Fibroblast of lung (primary cell): ENCODE measurements at places on chromosomes 4 and X.

GRCh38 chr4:184953421-184953945 is 64.8 kb upstream of the HELT start:
- no peak for DNase-seq

DNA sequence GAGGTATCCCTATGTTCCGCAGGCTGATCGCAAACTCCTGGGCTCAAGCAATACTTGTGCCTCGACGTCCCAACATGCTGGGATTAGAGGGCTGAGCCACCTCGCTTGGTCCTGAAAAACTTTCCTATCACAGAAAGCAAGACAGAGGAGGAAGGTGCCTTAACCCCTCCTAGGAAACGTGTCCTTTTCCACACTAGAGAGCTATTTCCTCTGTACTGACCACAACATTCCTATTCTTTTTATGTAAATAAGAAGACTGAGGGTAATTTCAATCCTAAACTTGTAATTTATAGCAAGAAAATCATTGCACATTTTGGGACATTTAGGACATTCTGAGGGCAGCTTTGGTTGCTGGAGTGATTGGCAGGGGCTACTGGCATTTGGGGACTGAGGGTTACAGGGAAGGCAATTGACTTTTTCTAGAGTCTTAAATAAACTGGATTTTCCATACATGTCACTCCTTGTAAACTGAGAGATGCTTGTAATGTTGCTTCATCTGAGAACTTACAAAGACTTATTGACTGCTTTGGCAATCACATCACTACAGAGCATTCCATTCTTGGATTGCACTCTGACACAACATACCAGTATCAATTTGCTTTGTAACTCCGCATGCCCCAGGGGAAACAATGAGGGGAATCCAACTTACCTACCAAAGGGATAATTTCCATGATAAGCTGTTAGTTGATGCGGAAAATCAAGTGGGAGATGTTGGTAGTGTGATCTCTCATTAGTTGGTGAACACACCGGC is 15.6 kb downstream of the XAGE3 start:
- DNase-seq = peak; percentile 16

DNA sequence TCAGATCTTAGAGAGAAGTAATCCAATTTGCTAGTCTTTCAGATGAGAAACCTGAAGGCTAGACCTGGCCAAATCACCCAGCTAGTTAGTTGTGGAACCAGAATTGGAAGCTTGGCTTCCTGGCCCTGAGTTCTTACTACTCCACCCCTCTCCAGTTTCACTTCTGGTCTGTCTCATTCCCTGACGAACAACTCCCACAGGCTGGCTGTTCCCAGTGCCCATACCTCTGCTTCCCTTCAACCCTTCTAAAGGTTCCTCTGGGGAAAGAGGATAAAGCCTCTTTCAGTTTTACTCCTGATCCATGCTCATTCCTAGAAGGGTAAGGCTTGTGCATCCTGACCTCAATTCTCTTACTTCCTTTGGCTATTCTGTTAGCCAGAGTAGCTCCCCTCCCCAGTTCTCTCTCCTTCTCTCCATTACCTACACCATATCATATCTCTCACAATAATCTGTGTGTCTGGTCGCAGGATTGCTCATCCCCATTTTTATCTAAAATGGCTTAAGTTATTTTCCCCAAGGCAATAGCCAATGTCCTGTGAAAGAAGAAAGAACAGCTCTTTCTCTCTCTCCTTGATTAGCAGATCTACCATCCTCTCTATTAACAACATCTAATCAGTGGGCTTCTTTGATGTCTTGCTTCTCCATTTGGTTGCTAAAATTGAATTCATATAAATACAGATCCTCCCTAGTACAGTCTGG is 155.0 kb upstream of the MAOA start:
- DNase-seq = no peak

- no peak for DNase-seq
Measured at GRCh38 chr4:137360761-137361160, 171.5 kb downstream of the PCDH18 start.

- DNase-seq = no peak
Measured at GRCh38 chrX:49925176-49925575, 2.8 kb downstream of the CLCN5 start.

GRCh38 chr4:153318696-153319320 is 25.7 kb upstream of the MND1 start:
- DNase-seq = peak; percentile 74

DNA sequence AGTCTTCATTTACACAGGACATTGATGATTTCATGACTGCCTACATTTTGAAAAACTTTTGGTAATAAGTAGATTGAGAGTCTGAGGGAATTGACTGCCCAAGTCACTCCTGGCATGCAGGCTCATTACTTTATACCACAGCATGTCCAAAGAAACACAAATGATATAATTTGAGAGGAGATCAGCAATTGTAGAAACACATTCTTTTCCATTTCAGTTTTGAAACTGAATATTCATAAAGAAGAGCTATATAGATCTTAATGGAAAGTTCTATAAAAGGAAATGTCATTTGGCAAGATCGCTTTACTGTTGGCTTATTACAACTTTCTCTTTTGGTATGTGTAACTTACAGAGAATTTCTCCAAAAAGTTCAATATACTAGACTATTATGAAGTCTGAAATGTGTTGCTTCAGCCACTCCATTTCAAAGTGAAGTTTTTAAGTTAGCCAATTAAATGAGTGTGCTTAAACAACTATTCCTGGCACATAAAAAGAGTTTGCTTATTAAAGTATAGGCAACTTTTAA is 158.0 kb downstream of the ARAP2 start:
- DNase-seq = no peak

- no peak for DNase-seq
Measured at GRCh38 chr4:166432842-166433241, 559.8 kb downstream of the TLL1 start.

DNA sequence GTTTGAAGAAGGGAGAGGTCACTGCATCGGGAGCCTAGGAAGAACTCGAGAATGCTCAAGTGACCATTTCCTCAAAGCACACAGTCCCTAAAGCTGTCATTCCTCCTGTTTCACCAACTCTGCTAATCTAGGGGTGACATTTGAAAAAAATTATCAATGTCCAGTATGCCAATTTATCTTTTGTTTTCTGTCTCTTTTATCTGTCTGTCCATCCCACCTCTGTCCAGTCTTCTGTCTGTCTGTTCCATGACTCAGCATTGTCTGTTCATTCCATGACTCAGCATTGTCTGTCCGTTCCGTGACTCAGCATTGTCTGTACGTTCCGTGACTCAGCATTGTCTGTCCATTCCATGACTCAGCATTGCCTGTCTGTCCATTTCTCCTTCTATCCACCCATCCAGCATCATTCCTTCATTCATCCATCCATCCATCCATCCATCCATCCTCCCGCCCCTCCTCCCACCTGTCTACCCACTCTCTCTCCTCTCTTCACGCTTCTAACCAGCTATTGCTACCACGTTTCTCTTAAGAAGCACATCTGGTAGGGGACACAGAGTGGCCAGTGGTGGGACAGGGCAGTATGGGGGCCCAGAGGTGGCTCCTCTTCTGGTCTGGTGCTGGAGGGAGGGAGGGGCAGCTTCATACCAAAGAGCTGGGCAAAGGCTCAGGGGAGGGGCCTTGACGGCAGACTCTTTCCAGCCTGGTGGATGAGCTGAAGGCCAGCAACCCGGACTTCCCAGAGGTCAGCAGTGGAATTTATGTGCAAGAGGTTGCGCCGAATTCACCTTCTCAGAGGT is 34.1 kb downstream of the HTRA3 start:
- peak; percentile 74 for DNase-seq

DNA sequence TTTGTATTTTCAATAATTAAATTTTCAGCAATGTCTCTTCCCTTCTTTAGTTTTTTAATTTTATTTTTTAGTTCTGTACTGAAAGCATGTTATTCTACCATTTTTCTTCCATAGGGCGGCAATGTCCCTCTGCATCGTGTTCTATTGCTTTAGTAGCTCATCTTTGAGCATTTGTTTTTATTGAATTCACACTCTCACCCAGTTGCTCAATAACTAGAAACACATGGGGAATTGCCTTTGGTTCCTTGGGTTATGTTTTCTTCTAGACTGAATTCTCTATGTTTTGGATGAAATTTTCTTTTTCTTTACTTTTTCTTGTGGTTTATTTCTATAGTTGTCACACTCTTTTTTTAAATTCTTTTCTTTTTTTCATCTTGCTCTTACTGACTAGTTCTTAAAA is 233.8 kb upstream of the LDB2 start:
- peak; percentile 52 for DNase-seq

- DNase-seq = peak; percentile 34
Measured at GRCh38 chr4:118557298-118557851, 127.8 kb upstream of the METTL14 start.

GRCh38 chr4:89906316-89906715 is 11.7 kb downstream of the MMRN1 start:
- DNase-seq = no peak

DNA sequence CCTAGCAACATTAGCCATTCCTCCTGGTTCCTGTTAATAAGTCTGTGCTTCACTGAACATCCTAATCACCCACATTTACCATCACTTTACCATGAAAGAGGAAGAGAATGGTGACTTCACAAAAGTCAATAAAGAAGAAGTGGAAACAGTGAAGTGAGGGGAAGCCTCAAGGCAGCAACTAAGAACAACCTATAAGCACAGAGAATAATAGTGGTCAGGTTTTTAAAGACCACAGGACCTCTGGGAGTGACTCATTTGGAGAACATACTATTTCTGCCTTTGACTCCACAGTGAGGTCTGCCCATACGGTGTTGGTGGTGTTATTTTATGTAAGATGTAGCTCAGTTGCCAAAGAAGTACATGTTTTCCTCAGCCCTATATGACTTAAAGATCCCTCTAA is 86.0 kb upstream of the TET2 start:
- DNase-seq = peak; percentile 82

GRCh38 chr4:73904491-73904890 is 35.3 kb downstream of the CXCL1 start:
- peak; percentile 85 for DNase-seq

DNA sequence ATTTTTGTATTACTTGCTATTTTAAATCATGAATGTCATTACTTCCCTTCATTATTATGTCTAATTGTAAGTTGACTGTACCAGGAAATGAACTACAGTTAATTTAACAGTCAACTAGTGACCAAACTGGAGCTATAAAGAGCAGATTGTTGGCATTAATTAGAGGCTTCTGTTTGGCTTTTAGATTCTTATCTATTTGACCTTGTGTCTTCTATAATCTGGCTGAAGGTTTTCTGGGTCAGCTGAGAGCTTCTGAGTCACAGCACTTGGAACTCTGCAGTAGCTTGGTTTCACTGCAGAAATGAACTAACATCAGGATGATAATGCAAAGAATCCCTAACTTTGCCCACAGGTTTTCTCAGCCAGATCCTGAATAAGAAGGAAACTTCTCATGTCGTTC is 169.2 kb upstream of the LEF1 start:
- no peak for DNase-seq

DNA sequence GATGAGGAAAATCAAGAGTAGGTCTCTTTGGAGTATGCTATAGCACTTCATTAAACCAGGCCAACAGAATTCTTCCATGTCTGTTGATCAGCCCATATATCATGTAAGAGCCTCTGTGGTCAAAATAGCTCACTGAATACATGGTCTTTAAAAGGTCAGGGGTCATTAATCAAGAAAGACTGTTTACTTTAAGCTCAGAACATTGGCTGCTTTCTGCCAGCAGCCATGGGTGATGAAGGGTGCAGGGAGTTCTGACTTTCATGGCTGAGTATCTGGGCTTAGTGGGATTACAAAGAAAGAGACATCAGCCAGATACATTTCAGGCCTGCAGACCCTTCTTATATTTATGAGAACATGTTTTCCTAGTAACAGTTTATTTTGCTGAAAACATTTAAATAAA is 7.1 kb upstream of the C4orf54 start:
- DNase-seq = no peak

- no peak for DNase-seq
Measured at GRCh38 chrX:50881028-50881427, 29.5 kb upstream of the BMP15 start.

DNA sequence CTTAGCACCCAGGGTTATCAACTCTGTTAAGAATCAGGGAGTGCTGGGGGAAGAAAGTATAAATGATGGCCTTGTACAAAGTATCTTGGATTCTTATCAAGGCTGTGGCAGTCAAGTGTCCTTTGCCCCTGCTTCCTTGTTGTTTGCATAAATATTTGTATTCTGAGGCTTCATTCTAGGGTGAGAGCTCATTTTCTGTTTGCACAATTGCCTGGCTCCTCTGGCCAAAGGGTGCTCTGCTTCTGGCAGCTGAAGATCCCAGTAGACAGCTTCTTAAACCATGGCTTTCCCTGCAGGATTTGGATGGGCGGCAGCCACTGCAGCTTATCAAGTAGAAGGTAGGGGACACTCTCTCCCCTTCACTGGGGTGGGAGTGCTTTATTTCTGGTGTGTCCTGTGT is at the start of gene GBA3:
TSS of gene GBA3 (plus strand) at position 202 of the 400 bp plus-strand sequence.
- no peak for DNase-seq

GRCh38 chr4:36254371-36254770 is 10.1 kb upstream of the ARAP2 start:
- DNase-seq = no peak

DNA sequence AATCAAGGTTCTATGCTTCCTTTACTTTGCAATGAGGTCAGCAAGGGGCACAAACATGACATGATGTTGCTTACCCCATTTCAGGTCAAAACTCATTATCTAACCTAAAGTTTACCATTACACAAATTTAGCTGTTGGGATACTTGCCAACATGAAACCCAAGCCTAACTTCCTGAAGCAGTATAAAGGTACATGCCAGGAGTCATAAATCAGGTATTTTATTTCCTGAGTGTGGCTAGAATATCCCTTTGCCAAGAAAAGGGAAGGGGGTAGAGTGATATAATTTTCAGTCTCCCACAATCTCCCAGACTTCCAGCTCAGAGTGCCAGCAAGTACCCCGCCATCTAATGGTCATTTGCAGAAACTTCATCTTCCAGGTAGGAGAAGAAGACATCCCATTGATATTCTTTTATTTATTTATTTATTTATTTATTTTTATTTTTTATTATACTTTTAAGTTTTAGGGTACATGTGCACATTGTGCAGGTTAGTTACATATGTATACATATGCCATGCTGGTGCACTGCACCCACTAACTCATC is 136.6 kb downstream of the NEXMIF start:
- DNase-seq = no peak

DNA sequence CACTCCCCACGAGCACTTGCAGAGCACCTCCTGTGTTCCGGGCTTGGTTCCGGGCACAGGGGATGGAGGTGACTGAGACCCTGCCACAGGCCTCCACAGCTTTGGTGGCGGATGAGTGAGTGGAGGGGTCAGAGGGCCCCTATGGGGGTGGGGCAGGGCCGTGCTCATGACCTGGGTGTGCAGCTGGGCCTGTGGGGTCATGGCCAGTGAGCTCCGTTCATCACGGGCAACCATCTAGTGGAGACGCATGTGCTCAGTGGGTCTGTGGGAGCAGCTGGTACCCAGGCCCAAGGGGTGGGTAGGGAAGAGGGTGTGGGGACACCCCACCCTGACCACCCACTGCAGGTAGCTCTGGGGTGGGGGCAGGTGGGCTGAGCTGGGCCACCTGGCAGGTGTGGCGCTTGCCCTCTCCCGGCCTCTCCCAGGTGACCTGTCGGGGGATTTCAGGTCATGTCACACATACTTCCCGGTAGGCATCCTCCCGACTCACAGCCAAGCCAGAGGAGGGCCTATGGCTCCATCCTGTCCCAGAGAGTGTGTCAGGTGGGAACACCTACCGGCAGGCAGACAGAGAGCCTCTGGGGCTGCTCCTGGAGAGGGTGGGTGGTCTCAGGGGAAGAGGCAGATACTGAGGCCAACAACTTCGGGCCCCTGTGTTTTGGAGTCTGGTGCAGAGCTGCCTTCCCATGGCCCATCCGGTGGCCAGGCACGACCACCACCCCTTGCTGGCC is 3.6 kb downstream of the PSAPL1 start:
- no peak for DNase-seq

GRCh38 chrX:25013632-25014365 is 2.0 kb downstream of the ARX start:
- no peak for DNase-seq

- no peak for DNase-seq
Measured at GRCh38 chr4:85168234-85168834, 201.8 kb upstream of the WDFY3 start.
